ENCODE measurements at places on chromosomes 7 and 10. TPM values are rescaled to one million over a fixed set of nuclear protein-coding genes. Genes with fewer than 3 reads are reported as not detected.
A peak's percentile ranks its signal among the peaks of the same experiment; 100 is the strongest.

UBE3C gene
- 92.8 TPM for total RNA-seq

DNA sequence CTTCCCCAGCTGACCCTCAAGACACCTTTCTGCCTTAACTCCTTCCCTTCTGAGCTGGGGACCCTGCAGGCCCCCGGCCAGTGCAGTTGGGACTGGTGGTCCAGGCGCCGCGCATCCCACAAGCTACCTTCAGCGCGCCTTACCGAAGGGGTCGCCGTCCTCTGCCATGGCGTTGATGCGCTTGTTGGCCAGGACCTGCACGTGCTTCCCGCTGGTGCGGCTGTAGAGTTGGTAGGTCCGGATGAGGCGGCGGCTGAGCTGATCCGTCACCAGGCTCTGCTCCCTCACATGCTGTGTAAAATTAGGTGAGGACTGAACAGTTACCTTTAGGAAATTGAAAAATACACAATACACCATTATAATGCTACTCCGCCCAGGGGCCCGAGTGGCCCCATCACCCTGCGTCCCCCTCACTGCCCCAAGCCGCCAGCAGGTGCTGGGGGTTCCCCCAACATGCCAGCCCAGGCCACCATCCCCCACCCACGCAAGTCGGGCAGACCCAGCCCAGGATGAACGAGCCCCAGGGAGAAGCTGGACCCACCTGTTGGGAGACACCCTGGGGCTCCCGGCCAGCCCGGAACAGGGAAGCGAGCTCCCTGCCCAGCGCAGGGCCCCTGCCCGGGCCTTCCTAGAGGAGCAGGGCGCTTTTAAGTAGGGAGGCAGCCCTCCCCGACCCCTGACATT is 1.2 kb downstream of the FGF8 start:
- DNase-seq, result no peak

TMEM130 gene
- 1.3 TPM for total RNA-seq

- DNase-seq, result peak; percentile 55
These were observed 23.2 kb downstream of the NT5C3A start for GRCh38 chr7:33039257-33039902.

GRCh38 chr7:42972699-42973500 is 40.7 kb downstream of the MRPL32 start:
- DNase-seq, result peak; percentile 98

DNA sequence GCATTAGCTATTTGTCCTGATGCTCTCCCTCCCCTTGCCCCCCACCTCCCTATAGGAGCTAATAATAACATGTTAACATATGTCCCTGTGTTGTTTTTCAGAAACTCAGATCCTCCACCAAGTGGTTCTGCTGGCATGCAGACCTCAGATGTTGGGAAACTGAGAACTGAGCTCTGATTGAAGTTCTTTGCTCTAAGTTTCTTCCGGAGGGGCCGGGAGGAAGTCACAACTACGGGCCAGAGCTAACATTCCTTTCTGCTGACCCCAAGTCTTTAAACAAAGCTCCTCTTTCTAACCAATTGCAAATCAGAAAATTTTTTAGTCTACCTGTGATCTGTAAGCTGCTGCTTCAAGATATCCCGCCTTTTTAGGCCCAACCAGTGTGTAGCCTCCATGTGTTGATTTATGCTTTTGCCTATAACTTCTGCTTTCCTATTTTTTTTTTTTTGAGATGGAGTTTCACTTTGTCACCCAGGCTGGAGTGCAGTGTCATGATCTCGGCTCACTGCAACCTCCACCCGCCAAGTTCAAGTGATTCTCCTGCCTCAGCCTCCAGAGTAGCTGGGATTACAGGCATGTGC is 66.6 kb downstream of the LYZL1 start:
- DNase-seq, result no peak

BRAT1 gene
- 27.7 TPM for total RNA-seq

DNA sequence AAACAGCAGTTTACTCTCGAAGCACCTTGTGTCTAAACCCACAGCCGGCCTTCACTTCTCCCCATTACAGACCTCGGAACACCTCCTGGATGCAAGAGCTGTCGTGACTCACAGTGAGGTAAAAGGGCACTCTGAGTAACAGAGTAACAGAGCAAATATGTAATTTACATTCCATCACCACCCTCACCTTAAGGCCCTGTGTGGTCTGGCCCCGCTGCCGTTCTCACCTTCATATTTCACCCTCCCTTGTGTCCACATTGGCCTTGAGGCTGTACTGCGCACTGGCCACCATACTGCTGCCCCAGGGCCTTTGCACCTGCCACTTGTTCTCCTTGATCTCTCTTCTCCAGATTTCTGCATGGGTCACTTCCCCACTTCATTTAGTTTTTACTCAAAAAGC is 12.6 kb downstream of the FFAR4 start:
- no peak for DNase-seq

DNA sequence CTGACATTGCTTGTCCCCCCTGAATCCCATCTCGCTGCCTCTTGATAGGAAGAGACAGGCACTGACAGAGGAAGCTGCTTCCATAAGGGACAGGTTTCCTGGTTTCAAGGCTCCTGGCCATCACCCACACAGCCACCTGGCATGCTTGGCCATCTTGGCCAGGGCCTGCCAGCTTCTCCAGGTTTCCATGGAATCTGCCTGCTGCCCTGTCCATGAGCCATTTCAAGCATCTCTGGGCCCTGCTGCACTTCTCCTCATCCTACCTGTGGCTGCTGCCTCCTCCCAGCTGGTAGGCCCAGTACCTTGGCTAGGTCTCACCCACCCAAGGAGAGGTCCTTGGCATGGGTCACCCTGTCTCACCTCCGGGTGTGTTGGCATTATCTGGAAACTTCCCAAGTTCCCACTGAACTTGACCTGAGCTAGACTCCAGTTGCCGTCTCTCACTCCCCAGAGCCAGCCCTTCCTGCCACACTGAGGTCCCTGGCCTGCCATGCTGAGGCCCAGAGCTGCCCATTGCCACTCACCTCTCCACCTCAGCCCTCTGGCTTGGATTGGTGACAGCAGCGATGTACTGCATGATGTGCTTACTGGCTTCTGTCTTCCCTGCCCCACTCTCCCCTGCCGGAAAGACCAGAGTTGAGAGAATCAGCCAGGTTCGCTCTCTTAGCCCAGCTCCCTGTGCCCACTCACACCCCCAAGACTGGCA is 2.6 kb downstream of the MYO1G start:
- no peak for DNase-seq

SPDYE16 gene
- not detected for total RNA-seq

DNA sequence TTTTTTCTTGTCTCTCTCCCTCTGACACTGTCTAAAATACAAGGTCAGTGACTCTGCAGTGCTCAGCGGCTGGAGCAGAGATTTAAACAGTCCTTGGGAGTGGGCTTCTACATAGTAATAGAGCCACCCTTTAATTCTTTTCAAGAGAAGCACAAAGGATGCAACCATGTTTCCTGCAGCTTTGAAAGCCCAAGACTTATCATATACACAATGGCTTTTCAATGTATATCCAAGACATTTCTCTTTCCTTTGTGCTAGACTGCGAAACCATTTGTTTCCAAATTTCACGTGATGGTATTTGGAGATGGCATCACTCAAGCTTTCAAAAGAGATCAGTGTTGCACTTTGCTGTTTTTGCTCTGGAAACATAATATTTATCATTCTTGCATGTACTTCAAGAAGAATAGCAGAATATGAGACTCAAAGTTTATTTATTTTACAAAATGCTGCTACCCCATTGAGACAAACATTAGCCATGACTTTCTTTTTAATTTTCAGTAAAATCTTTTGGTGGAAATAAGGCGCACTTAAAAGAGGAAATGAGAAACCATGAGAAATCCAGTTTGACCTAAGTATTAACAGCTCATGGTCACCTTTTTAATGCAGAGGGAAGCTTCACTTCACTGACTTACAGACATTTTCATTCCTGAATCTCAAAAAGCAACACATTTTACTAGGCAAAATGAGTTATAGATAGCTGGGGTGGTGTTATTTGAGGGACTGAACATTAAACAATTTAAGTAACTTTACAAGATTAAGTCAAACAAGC is 76.6 kb downstream of the SEMA3C start:
- no peak for DNase-seq

DNA sequence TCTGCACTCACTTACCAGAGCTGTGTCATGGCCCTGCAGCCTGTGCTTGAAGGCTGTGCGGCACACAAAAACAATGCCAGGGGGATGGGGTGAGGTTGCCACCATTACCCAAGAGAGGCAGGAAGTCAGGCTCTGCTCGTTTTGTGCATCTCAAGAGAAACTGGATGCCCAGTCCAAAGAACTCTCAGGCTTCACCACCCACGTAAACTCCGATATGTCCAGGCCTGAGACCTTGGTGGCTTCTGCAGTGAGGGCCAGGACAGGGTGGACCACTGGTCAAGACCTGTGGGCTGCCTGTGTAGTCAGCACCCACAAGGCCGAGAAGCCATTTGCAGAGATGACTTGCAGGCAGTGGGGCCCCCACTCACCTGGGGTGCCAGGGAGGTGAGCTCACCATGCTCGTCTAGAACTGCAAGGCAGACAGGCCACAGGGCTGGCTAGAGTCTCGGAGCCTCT is 54.7 kb upstream of the EBF3 start:
- no peak for DNase-seq

HOXA5 gene
- 7.4 TPM for total RNA-seq

DNA sequence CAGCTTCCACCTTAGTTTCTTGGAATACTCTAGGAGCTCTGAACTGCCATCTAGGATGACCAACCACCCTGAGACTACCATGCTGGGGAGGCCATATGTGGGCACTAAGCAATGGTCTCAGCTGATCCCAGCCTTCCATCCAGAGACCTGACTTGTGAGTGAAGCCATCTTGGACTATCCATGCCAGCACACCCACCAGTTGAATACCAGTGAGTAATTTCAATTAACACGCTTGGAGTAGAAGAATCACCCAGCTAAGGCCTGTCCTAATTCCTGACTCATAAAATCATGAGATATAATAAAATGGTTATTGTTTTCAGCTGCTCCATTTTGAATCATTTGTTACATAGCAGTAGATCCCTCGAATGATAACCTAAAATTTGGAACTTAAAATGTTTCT is 5.2 kb upstream of the KIF5B start:
- DNase-seq, result no peak

- DNase-seq, result no peak
These were observed 172.3 kb downstream of the IMMP2L start for GRCh38 chr7:111390000-111390399.

DNA sequence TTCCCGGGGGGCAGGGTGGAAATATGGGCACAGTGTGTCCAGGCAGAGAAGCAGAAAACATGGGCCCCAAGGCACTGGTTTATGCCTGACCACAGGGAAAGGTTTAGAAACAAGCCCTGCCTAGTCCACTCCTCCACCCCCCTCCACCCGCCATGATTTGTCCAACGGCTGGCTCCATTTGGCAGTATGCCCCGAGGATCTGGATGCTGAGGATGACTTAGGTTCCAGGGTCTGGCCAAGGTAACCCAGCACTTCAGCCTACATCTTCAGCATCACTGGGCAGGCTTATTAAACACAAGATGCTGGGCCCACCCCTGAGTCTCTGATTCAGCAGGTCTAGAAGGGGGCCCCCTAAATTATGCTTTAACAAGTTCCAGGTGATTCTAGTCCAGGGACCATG is 121.9 kb downstream of the RALA start:
- no peak for DNase-seq

DNA sequence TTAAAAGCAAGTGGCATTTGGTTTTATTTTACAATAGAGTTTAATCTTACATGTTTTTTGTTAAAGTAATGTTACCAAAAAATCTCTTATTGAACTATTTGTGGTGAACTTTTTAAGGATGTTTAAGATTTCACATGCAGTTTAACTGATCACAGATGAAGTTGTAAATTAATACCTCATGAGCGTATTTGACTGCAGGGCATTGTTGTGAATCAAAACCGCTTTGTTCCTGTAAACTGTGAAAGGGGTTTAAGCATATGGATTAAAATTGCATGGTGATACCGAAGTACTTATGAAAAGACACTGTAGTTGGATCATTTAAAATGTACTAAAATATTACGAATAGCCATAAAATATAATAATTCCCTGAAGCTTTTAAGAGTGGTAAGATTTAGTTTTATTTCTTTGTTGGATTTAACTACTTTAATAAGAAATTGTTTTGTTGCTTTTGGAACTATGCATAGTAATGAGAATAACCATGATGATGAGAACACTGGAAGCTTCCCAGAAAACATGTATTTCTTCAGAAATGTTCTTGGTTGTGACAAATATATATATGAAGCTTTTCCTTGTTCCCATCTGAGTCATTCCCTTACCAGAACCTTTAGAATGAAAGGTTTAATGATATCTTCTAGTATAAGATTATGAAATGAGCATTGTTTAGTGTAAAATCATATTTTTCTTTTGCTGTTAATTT is 131.3 kb downstream of the ADK start:
- DNase-seq, result peak; percentile 44

DNA sequence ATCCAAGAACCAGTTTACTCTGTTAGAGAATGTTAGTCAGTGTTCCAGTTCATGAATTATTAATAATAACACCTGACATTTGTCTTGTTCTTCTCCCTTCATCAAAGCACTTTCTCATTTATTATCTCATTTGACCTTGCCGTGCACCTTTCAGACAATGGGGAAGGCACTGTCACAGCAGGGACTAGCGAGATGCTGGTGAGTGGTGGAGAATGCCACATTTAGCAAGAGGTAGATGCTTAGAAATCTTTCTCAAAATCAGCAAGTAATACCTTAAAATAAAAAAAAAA is 34.2 kb upstream of the XRCC2 start:
- no peak for DNase-seq

CFAP69 gene
- 2.6 TPM for total RNA-seq

DNA sequence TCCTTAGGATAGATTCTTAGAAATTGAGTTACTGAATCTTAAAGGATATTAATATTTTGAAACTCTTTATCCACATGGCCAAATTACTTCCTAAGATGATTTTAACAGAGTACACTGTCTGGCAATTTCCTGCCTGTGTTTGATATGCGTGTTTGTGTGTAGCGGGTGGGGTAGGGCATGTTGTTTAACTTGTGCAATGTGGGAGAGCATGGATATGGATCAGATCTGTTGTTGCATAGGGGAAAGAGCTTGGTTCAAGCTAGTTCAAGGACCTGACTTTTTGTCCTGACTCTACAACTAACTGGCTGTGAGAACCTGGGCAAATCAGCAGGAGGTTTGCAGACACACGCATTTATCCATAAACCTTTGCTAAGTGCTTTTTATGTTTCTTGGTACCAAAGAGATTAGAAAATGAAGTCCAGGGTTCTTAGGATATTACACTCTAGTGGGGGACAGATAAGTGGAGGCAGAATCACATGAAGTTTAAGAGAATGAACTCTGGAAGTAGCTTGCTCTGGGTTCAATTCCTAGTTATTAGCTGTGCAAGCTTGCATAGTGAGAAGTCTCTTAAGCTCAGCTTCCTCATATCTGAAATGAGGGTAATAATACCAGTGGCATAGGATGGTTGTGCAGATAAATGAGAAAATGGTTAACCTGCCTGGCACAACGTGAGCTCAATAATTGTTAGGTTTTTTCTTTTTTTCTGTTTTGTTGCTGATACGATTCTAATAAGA is 96.3 kb upstream of the PRR15 start:
- no peak for DNase-seq

Data from fibroblast of villous mesenchyme (primary cell).